ENCODE measurements at places on chromosomes 13 and 19. TPM values are rescaled to one million over a fixed set of nuclear protein-coding genes. Genes with fewer than 3 reads are reported as not detected.
A peak's percentile ranks its signal among the peaks of the same experiment; 100 is the strongest.

DNA sequence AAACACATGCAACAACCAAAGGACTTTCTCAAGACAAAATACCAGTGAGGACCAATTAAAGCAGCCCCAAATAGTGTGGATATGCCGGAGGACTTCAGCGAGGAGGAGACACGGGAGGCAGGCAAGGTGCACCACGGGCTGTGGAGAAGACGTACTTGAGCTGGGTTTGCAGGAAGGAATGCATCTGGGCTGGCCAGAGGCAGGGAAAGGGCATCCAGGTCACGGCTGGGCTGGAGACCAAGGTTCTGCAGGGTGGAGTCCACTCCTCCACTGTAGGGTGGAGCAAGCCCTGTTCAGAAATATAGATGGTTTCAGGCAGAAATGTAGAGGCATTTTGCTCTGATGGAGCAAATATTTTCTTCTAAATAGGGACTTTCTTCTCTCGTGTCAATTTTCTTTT, 36.6 kb upstream of the MEDAG start:
- DNase-seq: no peak

- DNase-seq: no peak
Measured at GRCh38 chr13:20161275-20161950, 561 bp upstream of the GJA3 start.

GRCh38 chr19:9935506-9936325, 599 bp downstream of the OLFM2 start:
- DNase-seq: no peak

DNA sequence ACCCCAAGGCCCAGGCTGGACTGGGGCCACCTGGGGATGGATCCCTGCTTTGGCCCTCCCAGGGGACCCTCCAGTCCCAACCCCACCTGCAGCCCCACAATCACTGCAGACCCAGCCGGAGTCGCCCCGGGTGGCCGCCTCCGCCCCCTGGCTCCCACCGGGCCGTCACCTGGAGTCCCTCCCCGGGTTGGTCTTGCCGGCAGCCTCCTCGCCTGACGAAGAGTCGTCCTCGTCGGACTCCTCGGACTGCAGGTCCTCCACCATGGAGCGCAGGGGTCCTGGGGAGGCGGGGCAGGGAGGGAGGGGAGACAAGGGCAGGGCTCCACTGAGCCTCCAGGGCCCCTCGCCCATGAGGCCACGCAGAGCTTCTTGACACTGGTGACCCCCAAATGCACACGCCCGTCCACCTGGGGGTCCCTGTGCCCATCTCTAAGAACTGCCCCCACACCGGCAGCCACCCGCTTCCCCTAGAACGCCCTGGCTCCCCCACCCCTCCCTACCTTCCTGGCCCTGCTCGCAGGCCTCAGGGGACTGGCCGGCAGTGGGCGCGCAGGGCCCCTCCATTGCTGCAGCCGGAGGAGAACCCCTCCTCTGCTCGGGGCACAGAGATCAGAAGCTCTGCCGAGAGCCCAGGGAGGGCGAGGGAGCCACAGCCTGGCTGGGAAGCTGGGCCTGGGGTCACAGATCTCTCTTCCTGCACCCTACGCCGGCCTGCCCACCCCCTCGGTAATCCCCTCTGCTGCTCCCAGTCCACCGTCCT, 63.4 kb downstream of the MLLT1 start:
- DNase-seq: no peak

DNA sequence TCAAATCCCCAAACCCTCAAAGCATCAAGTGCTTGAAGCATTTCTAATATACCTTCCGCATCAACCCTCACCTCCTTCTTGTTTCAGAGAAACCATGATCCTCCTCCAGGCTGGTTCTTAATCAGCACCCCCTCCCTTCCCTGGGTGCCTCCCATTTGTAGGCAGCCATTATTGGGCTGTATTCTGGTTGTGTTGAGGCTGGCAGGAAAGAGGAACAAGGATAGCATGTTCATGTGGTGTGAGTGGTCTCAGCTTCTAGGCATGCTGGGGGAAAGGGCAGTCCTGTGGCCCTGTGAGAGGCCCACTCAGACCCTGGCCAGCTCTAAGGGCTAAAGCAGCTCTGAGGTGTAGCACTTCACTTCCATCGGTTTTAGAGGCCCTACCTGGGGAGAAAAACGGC, 18.9 kb upstream of the TRIM13 start:
- DNase-seq: no peak

- no peak for DNase-seq
Measured at GRCh38 chr13:80577285-80577684, 236.4 kb upstream of the SPRY2 start.

Gene FGF22
- polyA plus RNA-seq: 0.19 TPM

Gene PEAK3
- polyA plus RNA-seq: 0.22 TPM

- DNase-seq: peak; percentile 83
Measured at GRCh38 chr19:52453324-52454094, at the start of gene ZNF578. Gene ZNF578, plus strand, starts transcription at chr19:52453553. Its CDS starts 48,293 bp downstream, at chr19:52501846.

Gene GTF2F1
- polyA plus RNA-seq: 62.7 TPM

DNA sequence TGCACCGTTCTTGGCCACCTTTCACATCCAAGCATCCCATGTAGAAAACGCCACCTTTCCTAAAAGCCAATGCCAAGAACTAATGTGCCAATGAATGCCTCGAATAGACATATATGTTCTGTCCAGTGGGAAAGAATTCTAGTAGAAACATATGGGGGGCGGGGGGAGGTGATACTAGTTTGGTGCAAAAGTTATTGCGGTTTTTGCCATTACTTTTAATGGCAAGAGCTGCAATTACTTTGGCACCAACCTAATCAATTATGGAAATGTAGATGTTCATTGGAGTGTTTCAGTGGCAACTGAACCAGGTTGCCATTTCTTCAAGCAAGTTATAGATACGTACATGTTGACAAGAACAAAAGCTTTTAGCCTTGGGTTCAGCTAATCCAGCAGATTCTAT, 34.6 kb downstream of the SLC15A1 start:
- DNase-seq: no peak

DNA sequence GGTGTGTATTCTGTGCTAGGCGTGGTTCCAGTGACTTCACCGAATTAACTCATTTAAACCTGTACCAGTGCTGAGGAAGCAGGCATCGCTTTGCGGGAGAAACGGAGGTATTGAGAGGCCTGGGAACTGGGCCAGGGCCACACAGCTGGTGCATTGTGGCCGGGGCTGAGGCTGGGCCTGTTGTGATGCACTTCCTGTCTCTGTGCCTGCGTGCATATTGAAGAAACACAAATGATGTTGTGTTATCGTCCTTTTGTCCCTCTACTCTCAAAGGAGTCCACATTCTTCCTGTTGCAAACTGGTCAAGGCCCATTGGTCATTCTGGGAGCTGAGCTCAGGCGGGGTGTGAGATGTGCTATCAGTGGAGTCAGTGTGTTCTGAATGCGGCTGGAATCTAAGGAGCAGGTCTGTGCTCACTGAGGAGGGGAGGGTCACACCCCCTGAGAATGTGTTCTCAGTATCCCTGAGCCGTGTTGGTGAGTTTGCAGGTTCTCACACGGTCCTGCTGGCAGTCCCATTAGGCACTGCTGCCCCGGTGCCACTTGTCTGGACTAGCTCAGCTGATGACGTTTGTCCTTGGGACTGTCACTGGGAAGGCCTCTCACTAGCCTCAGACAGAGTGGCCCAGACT, 62.1 kb downstream of the ARHGEF7 start:
- DNase-seq: no peak

DNA sequence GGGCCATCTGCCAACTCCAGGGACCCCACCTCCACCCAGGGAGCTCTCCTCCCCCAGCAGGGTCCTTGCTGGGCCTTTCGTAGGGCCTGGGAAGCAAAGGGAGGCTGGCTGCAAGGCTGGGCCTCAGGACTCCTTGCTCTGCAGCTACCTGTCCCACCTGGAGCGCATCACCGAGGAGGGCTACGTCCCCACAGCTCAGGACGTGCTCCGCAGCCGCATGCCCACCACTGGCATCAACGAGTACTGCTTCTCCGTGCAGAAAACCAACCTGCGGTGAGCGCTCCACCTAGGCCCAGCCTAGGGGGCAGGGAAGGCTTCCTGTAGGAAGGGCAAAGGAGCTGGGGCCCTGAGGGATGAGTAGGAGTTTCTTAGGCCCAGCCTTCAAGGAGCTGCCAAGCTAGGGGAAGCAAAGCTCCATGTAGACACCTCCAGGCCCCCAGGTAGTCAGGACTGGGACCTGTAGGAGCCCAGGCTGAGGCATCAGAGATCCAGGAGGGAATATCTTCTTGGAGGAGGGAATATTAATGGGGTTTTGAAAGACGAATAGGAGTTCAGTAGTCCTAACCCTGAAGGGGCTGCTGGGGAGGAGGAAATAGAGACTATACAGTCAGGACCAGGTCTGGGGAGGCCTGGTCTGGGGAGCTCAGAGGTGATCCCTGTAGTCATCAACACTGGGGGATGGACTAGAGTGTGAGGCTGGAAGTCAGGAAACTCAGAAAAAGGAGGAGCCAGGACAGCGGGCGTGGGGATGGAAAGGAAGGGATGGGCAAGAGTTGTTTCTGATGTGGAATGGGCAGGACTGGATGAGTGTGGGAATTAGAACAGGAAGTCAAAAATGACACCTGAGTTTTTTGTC, 16.0 kb downstream of the GNA15 start:
- no peak for DNase-seq

Gene PEG3
- 21.4 TPM for polyA plus RNA-seq

- DNase-seq: peak; percentile 51
Measured at GRCh38 chr19:43774103-43774939, 6.5 kb downstream of the KCNN4 start.

DNA sequence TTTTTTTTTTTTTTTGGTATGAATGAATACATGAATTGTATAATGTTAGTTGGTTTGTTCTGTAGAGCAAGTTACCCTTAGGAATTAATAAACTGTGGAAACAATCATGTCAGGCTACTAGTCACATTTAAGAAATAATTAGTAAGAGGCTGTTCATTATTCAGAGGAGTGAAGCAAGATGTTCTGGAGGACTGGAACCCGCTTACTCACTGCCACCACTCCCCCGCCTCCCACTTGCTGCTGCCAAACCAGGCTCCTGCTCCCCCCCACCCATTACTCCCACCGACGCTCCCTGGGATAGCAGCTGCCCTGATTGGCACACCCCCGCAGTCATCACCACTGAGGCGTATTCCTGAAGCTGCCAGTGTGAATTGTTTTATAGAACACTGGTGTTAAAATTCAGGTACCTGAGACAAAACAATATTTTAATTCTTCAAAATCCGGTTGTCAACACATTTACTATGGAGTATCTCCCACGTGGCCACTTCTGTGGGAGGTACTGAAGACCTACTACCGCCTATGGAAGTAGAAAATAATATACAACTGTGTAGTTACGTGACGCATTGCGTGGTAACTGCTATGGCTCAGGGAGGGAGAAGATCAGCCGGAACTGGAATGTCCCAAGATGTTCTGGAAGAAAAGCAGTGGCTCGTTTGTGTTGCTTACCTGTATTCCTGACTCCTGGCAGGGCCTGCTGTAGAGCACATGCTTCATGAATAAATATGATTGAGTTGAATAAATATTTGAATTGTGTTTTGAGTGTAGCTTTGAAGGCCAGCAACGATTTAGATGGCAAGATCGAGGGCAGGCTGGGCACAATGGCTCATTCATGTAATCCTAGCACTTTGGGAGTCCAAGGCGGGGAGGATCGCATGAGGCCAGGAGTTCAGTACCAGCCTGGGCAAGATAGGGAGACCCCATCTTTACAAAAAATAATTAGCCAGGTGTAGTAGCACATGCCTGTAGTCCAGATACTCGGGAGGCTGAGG, 1.7 kb downstream of the DPY19L3 start:
- DNase-seq: no peak

DNA sequence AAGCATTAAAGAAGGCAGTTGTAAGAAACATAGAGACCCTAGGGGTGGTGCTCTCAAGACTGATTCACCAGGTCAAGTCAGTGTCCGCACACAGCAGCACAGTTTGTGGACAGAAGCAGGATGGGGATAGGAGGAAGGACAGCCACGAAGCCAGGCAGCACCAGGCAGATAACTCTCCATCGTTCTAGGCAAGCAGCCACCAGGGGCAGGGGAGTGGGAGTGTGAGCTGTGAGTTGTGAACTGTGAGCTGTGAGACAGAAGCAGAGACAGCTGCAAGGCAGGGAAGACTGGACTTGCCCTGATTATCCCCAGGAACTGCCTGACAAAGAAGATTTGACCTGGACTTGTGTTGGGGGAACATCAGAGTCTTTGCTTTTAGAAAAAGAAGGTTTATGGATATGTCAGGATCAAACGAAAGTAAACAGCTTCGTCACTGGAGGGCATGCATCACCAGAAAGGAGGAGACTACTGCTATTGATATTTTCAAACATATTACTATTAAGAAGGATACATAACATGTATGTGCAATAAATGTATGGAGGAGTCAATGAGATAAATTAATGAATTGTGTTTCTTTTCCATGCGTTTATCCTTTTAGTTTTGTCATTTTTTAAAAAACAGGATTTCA, 286.1 kb downstream of the IRS2 start:
- DNase-seq: no peak

DNA sequence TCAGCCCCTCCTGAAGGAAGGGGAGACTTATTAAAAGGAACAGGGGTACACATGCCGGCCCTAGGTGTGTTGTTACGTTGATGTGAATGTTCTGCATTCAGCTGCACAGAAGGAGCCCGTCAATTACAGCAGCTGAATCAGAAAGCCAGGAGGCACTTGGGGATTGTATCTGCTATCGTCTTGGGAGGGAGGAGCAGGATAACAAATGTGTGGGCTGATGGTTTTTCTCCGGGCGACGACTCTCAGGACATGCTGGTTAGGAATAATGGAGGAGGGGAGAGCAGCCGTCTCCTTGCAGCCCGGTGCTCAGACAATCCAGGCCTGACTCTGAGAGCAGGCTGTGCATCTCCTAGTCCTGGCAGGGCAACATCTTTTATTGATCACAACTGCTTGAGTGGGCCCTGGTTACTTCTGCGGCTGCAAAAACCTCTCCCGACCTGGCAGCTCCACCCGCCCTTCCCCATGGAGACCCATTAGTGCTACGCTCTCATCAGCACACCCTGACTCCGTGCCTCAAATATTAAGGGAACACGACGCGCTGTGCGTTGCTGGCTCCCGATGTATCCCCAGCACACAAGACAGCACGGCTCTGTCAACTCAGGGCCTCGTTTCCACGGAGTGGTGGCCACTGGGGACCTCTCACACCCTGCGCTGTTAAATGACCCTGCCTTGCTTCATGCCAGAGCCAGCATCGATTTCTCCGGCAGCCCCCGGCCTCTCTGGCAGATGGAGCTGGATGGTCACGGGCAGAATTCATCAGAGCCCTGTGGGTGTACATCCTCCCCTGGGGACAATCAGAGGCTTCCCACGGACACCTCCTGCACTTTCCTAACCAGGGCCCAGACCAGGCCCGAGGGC, 25.3 kb downstream of the PEPD start:
- DNase-seq: no peak

DNA sequence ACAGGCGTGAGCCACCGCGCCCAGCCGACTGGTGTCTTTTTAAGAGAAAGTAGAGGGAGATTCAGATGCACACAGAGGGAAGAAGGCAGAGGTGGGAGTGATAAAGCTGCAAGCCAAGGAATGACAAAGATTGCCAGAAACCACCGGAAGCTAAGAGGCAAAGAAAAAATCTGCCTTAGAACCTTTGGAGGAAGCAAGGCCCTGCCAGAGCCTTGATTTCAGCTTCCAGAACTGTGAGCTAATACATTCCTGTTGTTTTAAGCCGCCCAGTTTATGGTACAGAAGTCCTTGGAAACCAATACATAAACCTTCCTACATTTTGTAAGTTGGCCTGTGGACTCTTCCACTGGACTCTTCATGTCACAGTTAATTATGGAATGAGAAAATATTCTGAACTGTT, 71.7 kb upstream of the SOX21 start:
- DNase-seq: peak; percentile 20
